ENCODE measurements at places on chromosomes 5 and 9. TPM values are rescaled to one million over a fixed set of nuclear protein-coding genes. Genes with fewer than 3 reads are reported as not detected.

Gene ADRA1B
- total RNA-seq = 0.12 TPM

Gene SH3RF2
- total RNA-seq = 0.46 TPM

Gene ZDHHC11B
- 3.2 TPM for total RNA-seq

Gene SEMA5A
- total RNA-seq = 1.5 TPM

DNA sequence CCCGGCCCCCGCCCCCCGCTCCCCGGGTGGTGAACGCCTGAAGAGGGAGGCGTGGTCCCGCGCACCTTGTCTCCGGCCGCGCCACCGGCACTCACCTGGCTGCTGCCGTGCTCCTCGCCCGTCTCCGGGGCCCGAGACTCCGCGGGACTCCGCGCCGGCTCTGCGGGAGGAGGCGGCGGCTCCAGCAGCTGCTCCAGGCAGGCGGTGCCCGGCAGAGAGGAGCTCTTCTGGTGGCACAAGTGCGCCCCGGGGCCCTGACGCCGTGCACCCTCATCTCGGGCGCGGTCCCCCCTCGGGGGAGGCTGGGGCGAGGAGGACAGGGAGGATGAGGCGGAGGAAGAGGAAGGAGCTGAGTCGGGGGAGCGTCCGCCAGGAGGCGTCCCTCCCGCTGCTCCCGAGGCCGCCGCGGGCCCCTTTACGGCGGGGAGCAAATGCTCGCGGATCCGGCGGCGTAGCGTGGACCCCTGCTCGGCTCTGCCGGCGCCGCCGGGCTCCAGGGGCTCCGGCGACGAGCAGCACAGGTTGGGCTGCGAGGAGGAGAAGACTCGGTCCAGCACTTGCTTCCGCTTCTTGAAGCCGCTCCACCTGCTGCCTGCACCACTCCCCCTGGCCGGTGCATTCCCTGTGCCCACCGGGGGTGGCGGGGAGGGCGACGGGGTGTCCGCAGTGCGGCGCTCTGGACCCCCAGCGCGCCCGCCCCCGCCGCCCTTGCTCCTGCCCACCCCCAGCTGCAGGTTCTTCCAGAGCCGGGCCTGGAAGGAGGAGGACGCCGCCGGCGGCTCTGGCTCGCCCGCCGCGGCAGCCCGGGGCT lies 928 bp downstream of the MCTP1 start:
- DNase-seq = no peak

DNA sequence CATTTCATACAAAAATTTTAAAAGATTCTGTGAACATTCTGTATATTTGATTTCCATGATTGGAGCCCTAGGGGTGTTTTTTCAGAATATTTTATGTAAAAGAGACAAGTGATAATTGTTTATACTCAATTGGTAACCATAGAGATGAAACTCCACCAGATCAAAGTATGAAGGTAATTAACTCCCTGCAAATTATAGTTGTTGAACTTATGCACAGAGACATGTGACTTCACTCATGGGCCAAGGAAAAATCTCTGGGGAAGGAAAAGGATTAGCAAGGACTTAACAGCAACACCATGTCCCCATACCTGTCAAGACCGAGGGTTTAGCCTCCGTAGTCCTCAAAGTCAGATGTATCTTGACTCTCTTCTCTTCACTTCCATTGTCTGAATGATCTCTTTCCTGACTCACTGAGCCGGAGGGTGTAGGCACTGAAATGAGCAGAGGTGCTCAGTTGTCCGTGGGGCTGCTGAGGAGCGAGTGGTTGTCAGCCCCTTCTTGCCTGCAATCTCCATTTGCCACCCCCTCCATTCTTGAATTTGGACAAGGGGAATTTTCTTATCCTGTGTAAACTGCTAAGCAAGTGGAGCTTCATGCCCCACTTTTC lies 17.5 kb upstream of the CXCL14 start:
- DNase-seq = no peak

DNA sequence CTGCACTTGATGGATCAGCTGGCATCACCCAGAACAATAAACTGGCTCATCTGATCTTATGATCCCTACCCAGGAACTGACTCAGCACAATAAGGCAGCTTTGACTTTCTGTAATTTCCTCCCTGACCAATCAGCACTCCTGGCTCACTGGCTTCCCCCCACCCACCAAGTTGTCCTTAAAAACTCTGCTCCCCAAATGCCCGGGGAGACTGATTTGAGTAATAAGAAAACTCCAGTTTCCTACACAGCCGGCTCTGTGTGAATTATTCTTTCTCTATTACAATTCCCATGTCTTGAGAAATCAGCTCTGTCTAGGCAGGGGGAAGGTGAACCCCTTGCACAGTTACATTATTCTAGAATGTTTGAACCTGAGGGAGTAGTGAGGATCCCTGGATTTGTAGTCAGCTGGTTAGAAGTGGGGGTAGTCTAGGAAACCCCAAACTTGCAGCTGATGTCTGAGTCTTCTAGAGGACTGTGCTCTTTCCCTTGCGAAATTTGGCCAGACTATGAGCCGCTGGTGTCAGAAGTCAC lies 111.7 kb upstream of the NEK6 start:
- no peak for DNase-seq

- no peak for DNase-seq
Measured at GRCh38 chr9:75855509-75855908, 35.0 kb upstream of the PCSK5 start.

- DNase-seq = no peak
Measured at GRCh38 chr9:129140397-129141065, 29.3 kb downstream of the PTPA start.

DNA sequence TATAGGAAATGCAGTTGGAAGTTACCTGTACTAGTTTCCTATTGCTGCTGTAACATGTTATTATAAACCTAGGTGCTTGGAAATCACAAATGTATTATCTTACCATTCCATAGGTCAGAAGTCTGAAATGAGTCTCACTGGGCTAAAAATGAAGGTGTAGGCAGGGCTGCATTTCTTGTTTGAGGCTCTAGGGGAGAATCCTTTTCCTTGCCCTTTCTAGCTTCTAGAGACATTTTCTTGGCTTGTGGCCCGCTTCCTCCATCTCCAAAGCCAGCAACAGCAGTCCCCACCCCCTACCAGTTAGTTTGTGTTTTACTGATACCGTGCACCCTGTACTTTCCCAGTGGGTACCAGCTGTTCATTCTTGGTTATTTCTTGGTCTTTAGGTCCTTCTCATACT lies 153.3 kb downstream of the SLF1 start:
- DNase-seq = no peak

GRCh38 chr9:126147186-126147935 lies 179.3 kb upstream of the MVB12B start:
- DNase-seq = no peak

GRCh38 chr5:127410959-127411358 lies 106.5 kb upstream of the PRRC1 start:
- DNase-seq = no peak

DNA sequence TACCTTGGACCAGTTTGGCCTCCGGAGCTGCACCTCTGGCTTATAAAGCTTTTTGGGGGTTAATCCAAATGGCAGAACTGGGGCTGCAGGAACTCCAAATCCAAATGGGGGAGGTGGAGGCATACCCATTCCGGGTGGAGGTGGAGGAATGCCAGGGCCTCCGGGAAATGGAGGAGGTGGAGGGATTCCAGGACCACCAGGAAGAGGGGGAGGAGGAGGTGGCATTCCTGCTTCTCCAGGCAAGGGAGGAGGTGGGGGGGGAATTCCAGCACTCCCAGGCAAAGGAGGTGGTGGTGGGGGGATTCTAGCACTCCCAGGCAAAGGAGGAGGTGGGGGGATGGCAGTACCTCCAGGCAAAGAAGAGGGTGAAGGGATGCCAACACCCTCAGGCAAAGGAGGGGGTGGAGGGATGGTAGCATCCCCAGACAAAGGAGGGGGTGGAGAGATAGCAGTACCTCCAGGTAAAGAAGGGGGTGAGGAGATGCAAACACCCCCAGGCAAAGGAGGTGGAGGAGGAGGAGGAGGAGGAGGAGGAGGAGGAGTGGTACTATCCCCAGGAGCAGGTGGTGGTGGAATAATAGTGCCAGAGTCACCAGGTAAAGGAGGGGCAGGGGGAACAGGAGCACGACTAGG lies 45.2 kb downstream of the DIAPH1 start:
- no peak for DNase-seq

DNA sequence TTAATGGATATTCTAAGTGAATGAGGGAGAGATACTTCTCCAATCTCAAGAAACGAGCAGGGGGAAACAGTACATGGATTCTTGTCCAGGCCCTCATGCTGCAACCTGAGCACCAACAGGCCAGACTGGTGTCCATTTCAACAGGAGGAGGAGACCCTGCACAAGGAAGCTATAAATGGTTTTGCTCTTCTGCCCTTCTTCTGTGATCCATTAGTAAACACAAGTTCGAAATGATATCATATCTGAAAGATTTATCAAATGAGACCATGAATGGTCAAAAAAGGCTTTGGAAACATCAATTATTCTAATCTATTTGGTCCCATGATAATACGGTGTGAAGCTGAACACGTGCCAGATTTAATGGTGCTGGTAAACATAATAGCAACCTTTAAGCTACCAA lies 109.8 kb downstream of the NR6A1 start:
- no peak for DNase-seq

- no peak for DNase-seq
Measured at GRCh38 chr5:134131578-134132350, 17.3 kb downstream of the TCF7 start.

GRCh38 chr9:6844267-6844666 lies 86.5 kb downstream of the KDM4C start:
- DNase-seq = no peak

GRCh38 chr9:108710424-108710823 lies 145.4 kb downstream of the ACTL7B start:
- no peak for DNase-seq

GRCh38 chr5:30561771-30562170 lies 631.7 kb upstream of the CDH6 start:
- no peak for DNase-seq

DNA sequence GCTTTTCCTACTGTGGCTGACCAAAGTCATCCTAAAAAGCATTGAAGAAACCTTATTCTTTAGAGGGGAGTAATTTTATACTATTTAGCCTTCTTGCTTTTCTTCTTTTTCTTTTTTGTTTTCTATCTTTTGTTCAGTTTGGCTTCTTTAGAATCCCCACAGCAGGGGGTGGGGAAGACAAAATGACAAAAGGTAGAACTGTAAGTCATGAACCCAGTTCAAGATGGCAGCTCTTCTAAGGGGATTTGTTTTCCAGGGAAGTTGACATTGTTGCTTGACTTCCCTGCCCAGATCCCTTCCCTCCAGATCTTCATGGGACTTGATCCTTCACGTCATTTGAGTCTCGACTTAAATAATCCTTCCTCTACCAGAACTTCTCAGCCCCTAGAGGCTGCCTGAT lies 692.4 kb upstream of the DMAC1 start:
- DNase-seq = no peak

DNA sequence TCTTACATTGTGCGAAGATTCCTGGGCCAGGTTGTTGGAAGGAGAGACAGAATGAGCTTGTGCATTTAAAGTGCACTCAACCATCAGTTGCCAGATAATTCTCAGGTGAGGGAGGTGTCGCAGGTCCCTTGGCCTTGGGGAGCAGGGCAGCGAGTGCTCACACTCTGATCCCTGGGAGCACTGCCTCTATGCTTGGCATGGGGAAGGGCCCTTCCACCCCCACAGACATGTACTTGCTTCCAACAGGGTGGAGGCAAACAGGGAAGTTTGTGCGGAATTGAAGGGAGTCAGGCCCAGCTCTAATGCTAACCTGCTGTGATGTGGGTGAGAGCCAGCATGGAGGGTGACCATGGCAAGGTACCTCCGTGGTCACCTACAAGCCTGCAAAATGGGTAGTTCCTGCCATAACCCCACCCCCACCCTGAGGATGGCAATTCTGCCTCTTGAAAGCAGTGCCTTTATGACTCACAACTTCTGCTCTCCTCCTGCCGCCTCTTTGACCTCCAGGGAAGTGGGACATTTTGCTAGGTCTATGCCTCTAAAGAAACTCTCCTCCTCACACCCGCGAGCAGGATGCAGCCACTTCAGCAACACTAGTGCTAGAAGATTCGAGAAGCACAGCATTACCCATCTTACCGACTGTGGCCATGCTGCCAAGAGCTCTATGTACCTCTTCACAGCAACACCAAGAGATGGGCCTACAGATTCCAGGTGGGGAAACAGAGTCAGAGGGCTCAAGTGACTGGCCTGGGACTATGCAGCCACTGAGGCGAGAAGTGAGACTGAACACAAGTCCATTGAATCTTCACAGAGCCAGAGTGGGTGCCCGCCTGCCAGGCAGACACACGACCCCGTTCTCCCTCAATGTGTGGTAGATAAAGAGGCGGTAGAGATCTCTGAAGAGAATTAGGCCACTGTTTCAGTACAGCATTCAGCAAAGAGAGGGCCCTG lies 22.1 kb upstream of the SLC25A51 start:
- DNase-seq = no peak

GRCh38 chr5:146273109-146273508 lies 65.5 kb upstream of the POU4F3 start:
- no peak for DNase-seq

DNA sequence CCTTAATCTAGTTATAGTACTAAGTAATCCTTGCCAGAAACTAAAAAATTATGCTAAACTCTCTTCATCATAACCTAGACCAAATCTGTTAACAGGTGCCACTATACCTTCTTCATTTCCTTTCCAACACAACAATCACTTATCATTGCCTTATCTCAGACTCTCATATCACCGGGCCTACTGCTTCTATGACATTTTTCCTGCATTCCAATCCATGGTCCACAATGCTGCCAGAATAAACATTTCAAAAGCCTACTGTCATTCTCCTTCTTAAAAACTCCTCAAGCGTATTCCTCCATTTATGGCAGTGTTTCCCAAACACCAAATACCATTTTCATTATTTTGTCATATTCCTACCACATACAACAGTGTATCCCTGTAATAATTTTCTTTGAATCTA lies 6.5 kb downstream of the PPP6C start:
- no peak for DNase-seq
